ACHN (cell line): ENCODE measurements at places on chromosomes 3 and 15.

DNA sequence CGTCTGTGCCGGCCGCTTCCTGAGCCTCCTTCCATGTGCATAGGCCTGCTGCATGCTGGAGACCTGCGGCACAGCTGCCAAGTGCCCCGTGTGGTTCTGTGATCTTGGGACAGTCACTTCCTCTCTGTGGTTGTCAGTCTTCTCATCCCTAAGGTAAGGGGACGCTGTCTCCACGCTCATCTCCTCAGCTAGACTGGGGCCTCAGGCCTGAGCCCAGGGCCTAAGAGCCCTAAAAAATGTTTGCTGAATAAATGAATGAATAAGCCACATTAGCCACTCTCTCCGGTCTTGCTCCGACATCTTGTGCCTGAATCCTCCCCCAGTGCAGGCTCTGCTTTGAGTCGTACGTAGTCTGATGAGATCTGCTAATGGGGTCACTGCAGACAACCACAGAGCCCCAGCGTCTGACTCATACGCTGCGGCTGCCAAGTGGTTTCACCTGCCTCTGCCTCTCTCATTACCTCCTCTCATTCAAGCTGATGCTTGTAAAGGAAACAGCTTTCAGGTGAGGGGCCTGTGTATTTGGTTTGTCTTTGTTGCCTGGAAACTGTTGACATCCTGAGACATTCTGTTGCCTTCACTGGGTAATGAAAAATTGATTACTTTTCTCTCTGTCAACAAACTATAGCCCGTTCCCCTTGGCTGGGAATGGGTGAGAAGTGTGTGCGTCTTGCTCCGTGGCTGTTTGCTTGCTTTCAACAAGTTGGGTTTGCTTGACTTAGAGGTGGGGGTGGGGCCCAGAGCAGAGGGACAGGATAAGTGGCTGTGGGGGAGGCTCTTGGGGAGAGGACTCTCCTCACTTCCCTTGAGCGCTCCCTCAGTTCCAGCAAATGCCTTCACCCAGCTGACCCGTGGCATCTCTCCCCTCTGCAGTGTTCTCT is 15.9 kb downstream of the RPLP1 start:
- peak; percentile 81 for DNase-seq

DNA sequence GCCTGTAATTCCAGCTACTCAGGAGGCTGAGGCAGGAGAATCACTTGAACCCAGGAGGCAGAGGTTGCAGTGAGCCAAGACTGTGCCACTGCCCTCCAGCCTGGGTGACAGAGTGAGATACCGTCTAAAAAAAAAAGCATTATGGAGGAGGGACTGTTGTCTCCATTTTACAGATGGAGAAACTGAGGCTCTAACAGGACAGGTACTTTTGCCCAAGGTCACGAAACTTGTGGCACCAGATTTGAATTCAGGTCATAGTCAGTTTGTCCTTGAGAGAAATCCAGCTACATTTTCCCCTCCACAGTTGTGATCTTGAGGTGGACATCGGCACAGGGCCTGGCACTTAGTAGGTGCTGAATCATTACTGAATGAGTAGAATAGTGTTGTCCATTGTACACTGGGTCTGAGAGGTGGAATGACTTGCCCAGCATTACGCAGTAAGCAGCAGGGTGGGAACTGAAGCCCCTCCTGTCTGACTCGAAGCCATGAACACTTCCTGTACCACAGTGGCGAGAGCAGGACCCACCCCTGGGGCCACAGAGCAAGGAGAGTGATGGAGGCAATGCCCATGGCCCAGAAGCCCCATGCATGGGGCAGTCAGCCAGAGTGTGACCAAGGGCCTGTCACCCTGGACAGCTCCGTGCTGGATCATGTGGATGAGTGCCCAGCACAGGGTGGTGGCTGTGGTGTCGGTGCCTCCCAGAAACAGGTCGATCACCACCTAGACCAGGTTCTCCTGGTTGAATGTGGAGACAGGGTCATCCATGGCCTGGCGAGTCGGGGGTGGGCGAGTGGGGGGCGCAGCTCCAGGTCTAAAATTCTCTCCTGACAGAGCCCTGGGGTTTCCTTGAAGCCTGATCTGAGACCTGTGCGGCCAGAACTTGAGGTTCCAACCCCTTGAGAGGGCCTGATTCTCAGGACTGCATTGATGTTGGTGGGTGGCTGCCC is 20.4 kb upstream of the PARL start:
- DNase-seq: no peak

GRCh38 chr3:61919371-61919770 is 358.0 kb downstream of the PTPRG start:
- no peak for DNase-seq

DNA sequence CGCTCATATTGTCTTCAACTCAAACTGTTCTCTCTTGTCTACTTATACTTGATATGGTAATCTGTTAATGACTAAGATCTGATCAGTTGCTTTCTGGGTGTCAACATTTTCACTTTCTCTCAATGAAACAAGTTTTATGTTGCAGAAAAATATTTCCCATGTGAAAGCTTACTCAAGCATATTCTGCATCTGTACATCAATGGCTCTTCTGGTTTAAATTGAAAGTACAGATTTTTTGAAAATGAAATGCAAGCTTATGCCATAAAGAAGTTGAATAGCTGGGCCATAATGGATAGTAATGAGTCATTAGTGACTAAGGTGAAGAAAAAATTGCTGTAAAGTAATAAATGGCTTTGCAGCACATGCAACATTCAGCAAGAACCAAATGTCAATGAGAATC is 140.7 kb downstream of the BCHE start:
- DNase-seq: no peak

- no peak for DNase-seq
These were observed 71.2 kb downstream of the ITGA11 start for GRCh38 chr15:68360721-68361120.

DNA sequence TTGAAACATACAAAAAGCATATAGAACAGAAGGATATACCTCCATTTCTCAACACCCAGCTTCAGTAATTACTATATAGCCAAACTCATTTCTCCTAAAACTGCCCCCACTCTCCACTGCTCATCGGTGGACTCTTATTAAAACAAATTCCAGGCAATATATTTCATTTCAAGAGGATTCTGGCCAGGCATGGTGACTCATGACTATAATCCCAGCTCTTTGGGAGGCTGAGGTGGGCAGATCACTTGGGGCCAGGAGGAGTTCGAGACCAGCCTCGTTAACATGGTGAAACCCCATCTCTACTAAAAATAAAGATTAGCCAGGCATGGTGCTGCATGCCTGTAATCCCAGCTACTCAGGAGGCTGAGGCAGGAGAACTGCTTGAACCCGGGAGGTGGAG is 40.9 kb downstream of the SNX4 start:
- DNase-seq: no peak

DNA sequence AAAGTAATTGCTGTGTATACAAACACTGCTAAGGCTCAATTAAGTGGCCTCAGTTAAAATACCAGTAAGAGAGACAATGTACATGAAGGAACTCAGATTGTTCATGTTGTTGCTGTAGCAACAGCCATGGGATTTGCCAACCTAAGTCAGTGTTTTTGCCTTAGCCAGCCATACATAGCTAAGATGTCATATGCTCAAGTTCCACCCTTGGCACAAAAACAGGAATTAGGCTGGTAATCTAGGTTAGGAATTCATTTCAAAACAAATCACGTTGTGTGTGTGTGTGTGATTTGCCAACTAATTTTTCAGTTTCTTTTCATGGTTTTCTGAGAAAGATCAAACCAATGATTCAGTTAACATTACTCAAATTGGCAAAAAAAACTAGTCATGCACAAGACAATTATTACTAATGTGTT is 143.7 kb upstream of the KCNMB2 start:
- DNase-seq: no peak

DNA sequence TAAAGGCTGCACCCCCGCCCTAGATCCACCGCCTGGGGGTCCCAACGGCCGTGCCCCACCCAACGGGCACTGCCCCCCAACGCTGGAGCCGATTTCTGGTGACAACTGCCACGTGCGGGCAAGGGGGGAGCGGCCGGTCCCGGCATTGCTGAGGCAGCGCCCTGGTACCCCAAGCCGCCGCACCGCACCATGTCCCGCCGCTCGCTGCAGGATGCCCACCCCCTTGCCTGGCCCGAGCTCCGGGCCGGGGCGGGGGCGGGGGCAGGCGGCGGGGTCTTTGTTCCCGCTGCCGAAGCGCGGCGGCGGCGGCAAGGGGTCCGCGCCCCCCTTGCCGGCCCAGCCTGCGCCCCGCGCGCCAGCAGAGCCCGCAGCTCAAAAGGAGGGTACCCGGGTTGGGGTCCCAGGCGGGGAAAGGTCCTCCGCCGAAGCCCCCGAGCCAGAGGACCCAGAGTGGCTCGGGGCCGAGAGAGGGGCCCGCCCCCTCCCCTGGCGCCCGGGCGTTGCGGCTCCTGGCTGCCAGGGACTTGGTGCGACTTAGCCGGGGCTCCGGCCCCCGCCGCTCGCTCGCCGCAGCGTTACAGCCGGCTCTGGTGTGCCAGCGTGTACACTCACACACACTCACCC is 678 bp downstream of the SEMA7A start:
- DNase-seq: no peak

DNA sequence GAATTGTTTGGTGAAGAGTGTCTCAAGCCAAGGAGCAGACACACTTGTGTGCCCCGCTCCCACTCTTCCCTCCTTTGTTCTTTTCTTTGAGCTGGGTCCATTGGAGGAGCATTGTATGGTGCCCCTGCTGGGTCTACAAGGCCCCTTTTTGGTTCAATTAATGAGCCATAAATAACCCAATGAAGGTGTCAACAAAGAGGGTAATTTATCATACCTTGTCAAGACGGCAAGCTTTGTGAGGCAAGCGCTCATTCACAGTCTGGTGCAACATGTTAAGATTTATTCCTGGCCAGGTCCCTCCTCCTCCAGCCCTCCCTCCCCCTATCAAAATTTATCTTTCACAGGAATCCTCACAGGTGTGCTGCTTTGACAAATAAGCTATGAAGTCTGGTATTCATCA is 300.1 kb downstream of the RORA start:
- no peak for DNase-seq

- no peak for DNase-seq
These were observed 69.4 kb downstream of the CPN2 start for GRCh38 chr3:194281766-194282165.

DNA sequence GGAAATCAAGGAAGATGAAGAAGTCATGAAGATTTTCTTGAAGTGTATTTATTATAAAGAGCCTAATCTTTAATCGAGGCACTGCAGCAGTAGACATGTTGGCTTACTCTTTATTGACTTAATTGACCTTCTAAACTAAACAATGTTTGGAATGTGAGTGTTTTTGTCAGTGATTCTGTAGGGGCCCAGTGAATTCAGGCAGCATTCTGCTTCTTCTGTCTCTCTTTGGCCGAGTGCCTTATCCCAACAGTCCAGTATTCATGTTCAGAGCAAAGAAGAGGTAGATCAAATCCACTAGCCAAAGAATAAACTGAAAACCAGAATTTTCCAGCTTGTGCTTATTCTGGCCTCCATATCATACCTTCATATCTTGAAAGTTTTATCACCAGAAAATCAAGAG is 55.7 kb downstream of the RLBP1 start:
- DNase-seq: no peak

GRCh38 chr15:63212050-63213004 is 22.9 kb downstream of the RAB8B start:
- no peak for DNase-seq
